Hypothalamus (tissue), 51 donors: ENCODE measurements at places on chromosomes 4 and X.

DNA sequence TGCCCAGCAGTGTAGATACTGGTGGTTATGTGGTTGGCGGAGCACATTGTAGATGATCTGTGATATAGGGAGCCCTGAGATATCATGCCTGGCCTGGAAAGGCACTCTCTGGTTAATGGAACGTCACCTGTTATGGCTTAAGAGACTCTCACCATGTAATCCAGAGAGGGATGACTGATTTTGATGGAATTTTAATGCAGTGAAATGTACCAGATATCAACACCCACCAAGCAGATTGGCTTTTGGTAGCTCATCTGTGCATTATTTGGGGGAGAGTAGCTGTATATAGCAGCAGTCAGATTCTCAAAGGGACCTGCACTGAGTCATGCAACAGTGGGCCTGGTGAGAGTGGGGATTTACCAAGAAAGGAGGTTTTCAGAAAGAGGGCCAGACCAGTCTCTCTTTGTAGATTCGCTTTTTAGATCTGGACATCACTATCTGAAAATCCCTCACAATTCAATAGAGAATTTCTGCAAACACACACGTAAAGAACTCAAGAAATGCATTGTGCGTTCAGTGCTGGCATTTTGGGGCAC lies 17.3 kb downstream of the TSC22D3 start:
- no peak for DNase-seq

GRCh38 chrX:134908356-134908755 lies 82.4 kb upstream of the SMIM10 start:
- no peak for DNase-seq

DNA sequence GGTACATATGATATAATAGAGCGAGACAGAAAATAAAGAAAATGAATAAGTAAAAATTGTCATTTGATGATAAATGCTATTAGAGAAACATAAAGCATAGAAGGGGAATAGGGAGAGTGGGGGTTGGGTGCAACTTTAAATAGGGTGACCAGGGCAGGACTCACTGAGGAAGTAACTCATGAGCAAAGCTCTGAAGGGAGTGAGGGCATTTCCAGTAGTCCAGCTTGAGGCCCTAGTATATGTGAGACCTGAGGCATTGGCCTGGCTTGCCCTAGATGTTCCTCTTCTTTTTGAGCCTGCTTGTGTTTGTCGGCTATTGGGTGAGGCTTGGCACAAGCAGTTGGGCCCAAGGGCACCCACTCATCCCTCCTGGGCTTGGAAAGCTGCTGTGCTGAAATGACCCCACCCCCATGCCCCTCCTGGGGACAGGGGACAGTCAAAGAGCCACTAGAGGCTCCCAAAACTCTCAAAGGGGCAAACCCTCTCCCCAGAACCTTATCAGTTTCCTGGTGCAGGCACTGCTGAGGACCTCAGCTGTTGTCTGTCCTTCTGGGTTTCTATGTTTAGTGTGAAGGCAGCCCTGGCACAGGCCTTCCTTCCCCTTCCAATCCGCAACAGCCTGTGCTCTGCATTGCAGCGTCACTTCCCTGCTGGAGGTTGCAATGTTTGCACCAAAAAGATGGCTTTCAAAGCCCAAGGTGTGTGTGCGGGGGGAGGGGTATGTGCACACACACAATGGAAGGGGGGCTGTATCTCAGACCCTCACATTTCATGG lies 40.1 kb downstream of the APLN start:
- no peak for DNase-seq

DNA sequence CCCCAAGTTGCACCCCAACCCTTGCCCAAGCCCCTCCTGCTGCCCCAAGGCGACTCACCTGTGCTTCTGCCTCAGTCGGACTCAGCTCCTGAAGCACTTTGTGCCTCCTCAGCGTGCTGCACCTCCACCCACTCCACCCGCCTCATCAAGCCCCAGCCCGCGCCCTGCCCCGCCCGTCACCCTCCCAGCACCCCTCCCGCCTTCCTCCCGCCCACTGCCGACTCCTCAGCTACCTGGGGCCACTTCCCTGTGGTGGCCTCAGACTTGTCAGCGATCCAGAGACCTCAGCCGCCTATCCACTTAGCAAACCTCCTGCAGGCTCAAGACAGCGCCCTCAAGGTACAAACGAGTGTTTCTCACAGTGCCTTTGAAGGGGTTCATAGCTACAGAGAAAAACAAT lies 19.6 kb upstream of the IQCM start:
- no peak for DNase-seq

DNA sequence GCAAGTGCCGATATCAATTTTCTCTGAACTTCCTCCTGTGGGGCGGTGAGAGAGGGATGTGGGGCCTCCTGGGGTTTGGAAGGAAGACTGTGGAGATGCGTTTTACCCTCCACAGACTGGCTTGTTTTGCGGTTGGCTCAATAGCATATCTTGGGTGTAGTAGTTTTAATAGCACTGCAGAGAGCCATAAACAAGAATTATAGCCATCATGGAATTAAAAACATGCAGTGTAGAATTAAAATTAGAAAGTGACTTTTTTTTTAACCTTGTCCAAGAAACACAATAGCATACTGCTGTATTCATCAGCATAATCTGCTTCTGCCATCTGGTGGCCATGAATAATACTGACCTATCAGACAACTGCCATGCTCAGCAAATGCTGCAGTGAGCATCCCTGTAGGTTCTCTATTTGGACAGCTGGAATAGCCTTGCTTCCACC lies 47.3 kb upstream of the SCML1 start:
- peak; percentile 38 for DNase-seq

GRCh38 chrX:68808686-68809357 lies 20.0 kb upstream of the EFNB1 start:
- no peak for DNase-seq

- no peak for DNase-seq
These were observed 13.3 kb upstream of the PJA1 start for GRCh38 chrX:69178592-69178991.

- no peak for DNase-seq
These were observed 10.3 kb upstream of the CLCN5 start for GRCh38 chrX:49912086-49912485.

GRCh38 chr4:61828960-61829359 lies 628.8 kb downstream of the ADGRL3 start:
- DNase-seq, result no peak

- no peak for DNase-seq
These were observed 8.3 kb downstream of the SPATA18 start for GRCh38 chr4:52059372-52059771.

DNA sequence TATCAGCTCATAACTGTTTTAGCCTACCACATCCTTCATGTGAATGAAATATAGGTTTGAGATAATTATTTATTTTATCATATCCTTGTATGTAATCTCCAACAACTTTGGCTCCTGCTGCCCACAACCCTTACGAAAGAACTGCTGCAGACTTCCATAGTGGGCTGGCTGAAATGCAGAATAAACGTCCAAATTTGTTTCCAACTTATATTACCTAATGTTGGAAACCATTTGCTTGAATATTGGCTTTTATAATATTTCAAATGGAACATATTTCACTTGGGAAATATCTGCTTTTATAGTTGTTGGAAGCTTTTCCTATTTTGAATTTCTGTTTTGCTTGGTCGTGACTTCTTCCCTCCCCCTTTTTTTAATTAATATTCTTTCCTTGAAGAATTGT lies 45.0 kb upstream of the ITM2A start:
- no peak for DNase-seq

- no peak for DNase-seq
These were observed 32.2 kb downstream of the TBC1D14 start for GRCh38 chr4:6941796-6942195.

GRCh38 chr4:11605597-11605996 lies 176.9 kb upstream of the HS3ST1 start:
- DNase-seq, result no peak

- no peak for DNase-seq
These were observed 581.8 kb downstream of the NLGN4X start for GRCh38 chrX:5646818-5647217.

- DNase-seq, result no peak
These were observed 19.5 kb downstream of the ZNF275 start for GRCh38 chrX:153353416-153353815.

DNA sequence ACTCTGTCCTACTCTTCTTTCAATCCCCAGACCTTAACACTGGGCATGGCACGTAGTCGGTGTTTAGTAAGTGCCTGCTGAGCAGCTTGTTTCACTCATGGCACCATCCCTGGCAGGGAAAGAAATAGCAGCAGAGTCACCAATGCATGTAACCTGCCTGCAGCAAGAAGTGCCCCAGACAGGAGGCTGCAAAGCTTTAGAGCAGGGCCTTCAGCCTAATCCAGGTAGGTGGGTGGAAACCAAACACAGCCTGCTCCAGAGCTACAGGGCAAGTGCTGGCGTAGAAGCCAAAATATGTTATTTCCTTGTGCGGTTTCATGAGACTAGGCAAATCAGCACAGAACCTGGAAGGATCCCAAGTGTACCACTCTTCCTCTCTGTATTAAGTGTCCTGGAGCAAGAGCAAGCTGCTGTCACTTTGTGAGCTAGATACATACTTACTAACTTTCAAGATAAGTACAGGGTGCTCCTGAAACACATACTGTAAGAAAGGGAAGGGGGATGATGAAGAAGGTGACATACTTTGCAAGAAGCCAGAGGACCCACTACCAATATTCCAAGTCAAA lies 5.5 kb downstream of the PROM1 start:
- DNase-seq, result no peak

DNA sequence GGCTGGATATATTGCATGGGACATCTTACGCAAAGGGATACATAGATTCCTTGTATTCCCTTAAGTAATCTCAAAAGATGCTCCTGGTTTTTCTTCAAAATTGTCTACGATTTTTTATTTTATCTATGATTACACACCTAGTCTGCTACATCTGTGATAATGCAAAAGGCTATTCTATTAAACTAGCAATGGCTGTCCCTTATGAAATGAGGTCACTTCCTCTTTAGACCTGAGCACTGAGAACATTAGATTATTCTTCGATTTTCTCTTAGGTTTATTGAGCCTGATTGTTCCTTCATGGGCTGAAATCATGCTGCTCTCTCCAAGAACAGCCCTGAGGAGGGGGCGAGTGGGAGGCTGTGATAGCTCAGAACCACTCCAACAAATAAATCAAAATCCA lies 126.8 kb upstream of the ENPP6 start:
- no peak for DNase-seq

- no peak for DNase-seq
These were observed 90.2 kb downstream of the CXCL13 start for GRCh38 chr4:77695774-77696173.

DNA sequence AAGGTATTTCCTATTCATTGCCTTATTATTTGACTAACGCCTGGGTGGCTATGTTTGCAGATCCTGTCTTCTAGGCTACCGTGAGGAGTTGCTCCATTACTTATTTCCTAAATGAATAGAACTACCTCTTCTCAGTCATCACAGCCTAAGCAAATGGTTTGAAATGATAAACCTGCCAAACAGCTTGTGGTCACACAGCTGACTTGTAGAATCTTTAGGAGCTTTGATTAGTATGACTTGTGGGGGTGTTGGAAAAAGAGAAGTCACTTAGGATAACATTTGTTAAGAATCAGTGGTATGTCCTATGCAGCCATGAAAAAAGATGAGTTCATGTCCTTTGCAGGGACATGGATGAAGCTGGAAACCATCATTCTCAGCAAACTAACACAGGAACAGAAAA lies 169.3 kb downstream of the PPARGC1A start:
- DNase-seq, result no peak

DNA sequence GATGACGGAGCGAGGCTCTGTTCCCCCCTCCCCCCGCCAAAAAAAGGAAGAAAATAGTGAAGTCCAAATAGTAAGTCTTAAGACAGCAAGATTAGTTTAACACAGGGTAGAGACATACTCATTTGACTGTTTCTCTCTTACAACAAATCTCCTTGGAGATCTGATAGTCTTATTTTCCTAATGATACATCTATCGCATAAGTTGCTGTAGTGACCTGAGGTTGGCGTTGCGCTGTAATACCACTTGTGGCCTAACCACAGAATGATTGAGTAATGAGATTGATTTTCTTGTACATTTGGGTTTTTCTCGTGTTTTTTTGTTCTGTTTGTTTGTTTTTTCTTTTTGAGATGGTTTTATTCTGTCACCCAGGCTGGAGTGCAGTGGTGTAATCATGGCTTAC lies 27.2 kb downstream of the OCIAD1 start:
- DNase-seq, result no peak

DNA sequence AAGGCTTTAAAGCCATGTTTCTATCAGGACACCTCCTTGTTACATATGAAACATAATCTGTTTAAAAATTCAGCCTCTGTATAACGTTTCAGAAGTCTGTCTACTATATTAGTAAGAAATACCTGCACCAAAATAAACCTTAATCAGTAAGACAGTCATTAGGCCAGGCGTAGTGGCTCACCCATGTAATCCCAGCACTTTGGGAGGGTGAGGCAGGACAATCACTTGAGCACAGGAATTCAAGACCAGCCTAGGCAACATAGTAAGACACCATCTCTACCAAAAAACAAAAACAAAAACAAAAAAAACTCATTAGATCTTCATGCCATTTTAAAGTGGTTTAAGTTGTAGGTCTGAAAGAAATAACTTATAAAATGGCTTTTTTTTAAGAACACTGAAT lies 107.5 kb upstream of the STIM2 start:
- DNase-seq, result no peak

DNA sequence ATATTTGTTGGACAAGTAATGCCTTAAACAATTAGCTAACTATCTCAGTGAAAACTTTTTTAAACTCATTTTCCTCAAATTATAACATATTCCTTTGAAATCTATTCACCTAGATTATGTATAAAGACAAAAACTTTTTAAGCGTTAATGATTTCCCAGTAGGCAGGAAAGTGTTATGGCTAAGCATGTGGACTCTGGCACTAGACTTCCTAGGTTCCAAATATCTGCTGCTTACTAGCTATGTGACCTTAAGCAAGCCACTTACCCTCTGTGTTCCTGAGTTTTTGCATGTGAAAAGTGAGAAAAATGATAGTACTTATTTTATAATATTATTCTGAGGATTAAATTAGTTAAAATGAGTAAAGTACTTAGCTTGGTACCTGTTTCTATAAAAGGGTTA lies 301.8 kb downstream of the STPG2 start:
- DNase-seq, result no peak

DNA sequence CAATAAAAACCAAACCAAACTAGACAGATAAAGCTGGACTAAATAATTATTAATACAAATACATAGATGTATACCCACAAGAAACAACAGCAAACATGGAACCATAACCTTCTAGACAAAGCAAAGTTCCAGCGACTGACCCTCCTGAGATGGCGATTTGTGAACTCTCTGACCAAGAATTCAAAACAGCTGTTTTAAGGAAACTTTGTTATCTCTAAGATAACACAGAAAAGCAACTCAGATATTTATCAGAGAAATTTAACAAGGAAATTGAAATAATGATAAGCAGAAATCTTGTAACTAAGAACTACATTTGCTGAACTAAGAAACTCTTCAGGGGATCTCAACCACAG lies 23.4 kb upstream of the MTHFD2L start:
- DNase-seq, result no peak

GRCh38 chr4:6402566-6403399 lies 69.6 kb downstream of the PPP2R2C start:
- no peak for DNase-seq

GRCh38 chrX:20394451-20394850 lies 127.7 kb upstream of the RPS6KA3 start:
- DNase-seq, result no peak

- DNase-seq, result no peak
These were observed 97.0 kb downstream of the AGTR2 start for GRCh38 chrX:116267511-116268040.

GRCh38 chr4:92198711-92199110 lies 105.1 kb upstream of the GRID2 start:
- no peak for DNase-seq
